AG09309 (cell line): ENCODE measurements at places on chromosomes 4 and X.

GRCh38 chrX:131830400-131831184 is 192.5 kb upstream of the STK26 start:
- peak; percentile 44 for DNase-seq

DNA sequence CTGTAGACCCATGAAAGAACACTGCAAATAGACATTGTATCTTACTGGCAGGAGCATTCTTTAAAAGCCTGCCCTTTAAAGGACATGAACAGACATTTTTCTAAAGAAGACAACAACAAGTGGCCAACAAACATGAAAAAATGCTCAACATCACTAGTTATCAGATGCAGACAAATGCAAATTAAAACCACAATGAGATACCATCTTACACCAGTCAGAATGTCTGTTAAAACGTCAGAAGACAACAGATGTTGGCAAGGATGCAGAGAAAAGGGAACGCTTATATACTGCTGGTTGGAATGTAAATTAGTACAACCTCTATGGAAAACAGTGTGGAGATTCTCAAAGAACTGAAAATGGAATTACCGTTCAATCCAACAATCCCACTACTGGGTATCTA is 77.2 kb downstream of the ATP10D start:
- DNase-seq, result no peak

GRCh38 chr4:86934147-86934770 is 552 bp upstream of the AFF1 start:
- DNase-seq, result no peak

DNA sequence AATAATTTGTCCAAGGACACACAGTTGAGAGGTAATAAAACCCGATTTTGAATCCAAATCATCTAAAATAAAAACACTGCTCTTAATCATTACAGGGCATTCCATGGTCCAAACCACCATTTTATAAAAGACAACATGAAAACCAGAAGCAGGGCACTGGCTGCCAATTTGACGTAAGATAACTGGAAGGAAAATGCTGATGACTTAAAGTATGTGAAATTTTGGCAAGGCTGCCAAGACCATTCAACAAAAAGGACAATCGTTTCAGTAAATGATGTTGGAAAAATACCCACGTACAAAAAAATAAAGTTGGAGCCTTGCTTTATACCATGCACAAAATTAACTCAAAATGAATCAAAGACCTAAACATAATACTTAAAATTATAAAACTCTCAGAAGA is 344.4 kb downstream of the RAPGEF2 start:
- no peak for DNase-seq

DNA sequence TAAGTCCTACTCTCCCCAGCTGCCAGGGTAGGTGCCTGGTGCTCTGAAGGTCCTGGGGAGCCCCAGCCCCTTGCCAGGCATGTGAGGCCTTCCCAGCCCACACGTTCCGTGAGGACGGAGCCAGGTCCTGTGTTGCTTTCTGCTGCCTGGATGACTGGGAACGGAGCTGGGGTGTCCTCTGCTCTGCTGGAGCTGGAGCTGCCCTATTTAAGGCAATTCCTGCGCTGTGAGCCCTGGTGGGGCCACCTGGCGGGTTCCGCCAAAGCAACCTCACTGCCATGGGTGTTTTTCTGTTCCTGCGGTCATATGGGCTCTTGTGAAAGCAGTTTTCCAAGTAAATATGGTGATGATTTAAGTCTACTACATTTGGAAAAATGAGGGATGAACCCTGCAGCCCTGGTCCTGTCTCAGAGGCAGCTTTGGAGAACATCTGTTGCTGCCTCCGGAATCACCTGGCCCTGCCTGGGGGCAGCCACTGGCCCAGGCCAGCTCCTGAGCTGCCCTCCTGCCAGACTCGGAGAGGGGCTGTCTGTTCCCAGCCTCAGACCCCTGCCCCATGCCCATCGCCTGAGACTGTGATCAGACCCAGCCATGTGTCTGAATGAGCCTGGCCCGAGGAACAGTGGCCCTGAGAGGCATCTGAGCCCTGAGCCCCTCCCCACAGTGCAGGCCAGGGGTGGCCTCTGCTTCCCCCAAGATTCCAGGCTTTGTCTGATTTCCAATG is 33.2 kb downstream of the FGFRL1 start:
- DNase-seq, result no peak

- no peak for DNase-seq
Measured at GRCh38 chrX:3550160-3550751, 163.2 kb downstream of the PRKX start.

DNA sequence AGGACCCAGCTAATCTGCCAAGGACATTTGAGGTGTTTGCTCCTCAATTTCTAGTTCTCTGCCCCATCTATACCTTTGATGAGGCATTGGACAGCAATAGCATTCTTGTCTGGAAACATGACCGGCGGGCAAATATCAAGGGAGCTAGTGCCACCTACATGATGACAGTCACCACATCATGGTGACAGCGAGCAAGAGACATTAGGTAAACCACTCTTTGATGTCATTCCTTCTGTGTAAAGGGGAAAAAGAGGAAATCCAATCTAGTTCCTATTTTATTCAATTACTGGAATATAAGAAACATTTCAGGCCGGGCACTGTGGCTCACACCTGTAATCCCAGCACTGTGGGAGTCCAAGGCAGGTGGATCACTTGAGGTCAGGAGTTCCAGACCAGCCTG is 20.7 kb upstream of the IL13RA1 start:
- no peak for DNase-seq

DNA sequence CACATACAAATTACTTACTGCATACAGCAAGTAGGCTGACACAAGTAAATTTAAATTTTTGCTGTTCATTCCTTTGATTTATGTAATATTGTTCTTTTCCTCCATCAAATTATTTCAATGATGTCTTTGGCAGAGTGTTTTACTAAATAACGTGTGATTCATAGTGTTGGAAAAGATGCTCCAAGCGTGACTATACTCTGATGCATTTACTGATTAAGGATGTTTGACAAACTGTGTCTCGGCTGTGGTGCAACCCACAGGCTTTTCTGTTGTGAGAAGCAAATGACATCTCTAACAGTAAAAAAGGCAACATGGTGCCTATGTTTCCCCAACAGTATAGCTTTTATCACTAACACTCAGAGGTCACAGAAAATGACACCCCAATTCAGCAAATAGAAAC is 540.9 kb downstream of the PPP4R3C start:
- DNase-seq, result no peak

DNA sequence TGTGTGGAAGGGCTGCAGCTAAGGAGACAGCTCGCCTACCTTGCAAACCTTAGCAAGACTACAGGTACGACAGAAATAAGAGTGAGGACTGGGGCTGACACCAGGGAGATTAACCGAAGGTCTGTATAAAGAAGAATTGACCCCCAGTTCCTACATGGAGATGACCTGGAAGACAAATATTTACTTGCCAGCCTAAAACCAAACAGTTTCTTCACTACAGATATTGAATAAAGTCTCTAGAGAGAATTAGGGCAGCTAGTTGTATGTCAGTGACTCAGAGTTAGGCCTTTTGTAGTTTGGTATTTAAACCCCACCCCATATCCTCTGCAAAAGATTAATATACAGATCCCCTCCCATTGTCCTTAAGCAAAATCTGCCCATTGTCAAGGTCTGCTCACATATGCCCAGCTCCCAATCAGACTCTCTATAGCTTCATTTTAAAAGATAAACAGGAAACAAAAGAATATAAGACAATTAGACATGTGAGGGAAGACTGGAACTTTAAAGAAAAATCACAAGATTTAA is 28.1 kb upstream of the FRMPD3 start:
- no peak for DNase-seq

GRCh38 chrX:9133426-9133825 is 99.5 kb upstream of the FAM9B start:
- no peak for DNase-seq

- no peak for DNase-seq
Measured at GRCh38 chr4:38774181-38774955, 8.4 kb downstream of the TLR10 start.

DNA sequence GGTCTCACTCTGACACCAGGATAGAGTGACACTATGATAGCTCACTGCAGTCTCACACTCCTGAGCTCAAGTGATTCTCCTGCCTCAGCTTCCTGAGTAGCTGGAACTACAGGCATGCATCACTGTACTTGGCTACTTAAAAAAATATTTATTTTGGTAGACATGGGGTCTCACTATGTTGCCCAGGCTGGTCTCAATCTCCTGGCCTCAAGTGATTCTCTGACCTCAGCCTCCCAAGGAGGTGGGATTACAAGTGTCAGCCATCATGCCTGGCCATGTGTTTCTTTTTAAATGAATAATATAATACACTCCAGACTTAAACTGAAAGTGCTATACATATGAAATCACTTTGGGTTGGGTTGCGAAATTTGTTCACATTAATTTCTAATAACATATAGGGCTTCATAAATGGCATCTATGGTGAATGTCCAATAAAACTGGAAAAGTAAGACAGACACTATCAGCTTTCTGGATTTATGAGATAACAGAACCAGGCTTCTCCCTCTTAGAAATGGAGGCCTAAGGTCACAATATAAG is 48.0 kb downstream of the SEC24D start:
- no peak for DNase-seq

DNA sequence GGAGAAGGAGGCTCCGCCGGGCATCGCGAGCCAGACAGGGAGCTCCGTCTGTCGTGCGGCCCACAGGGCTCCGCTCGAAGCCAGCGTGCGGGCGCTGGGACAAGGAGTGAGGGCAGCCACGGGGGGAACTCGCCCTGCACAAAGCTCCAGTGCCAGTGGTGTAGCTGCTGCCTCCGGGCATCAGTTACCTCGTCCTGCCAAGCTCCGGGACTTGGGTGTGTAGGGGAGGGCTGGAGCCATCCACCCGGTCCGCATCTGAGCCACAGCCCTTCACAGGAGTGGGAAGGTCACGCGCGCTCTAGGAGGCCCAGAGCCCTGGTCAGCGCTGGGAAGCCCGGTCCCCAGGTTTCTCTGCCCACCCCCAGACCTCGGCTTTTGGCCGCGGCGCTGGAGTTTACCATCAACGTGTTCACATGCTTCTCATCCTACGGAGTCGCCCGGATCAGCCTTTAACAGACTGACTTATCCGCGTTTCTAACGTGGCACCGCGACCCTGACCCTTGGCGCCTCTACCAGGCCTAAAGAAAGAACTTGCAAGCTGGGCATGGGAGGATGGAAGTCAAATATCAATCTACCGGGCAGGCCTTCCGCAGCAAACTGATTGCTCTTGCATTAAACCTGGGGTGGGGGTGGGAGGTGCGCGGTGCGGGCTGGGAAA is 8.4 kb upstream of the PRDM8 start:
- no peak for DNase-seq

DNA sequence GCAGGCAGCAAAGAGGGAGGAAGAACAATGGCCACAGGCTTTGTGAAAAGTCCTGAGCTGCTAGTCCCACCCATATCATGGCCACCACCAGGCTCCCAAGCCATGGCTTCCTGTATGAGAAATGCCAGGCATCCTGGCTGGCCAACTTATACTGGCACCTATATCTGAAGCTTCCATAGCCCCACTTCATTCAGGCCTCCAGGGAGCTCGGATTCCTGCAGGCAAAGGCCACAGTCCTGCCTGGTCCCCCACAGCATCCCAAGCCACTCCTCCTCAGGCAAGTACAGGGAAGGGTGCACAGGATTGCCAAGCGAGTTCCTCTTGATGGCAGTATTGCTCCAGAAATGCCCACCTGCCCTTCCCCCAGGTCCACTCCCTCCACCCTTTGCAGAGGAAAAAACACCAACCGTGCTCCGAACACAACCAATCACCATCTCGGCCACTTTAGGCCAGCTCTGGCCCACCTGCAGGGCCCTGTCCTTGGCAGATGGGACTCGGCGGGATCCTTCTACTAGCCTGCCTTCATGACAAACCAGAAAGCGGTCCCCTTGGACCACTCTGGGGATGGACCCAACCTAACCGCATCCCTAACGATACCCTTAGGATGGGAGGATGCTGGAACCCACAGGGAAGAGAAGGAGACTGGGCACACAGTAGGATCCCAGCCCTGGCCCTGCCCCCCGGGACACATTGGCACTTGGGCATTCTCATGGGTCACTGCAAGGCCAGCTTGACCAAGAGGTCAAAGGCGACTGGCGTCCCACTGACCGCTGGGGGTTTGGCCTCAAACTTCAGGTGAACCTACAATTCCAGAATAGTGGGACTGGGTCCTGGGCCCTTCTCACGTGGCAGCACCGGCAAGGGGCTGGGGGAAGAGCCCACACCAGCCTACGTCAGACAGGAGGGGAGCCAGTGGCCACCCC is 220.4 kb upstream of the AGTR2 start:
- no peak for DNase-seq

- no peak for DNase-seq
Measured at GRCh38 chrX:20252381-20253231, 14.1 kb downstream of the RPS6KA3 start.

DNA sequence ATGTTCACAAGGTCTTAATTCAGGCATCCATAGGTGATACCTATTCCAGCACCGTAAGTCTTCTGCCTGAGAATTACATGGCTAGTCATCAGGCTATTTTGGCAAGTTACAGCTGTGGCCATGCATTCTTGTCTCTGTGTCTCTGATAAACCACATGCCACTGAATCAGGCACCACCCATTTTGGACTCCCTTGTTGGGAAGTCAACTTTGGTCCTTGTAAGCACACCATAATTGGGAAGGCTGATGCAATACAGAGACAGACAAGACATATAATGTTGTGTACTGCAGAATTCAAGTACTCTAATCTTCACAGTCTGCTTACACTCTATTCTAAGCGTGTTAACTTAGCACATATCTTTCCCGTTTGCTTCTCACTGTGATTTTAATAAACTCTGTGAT is 483.7 kb upstream of the FTHL17 start:
- no peak for DNase-seq

- DNase-seq, result no peak
Measured at GRCh38 chr4:19187691-19188090, 1064.0 kb upstream of the SLIT2 start.

DNA sequence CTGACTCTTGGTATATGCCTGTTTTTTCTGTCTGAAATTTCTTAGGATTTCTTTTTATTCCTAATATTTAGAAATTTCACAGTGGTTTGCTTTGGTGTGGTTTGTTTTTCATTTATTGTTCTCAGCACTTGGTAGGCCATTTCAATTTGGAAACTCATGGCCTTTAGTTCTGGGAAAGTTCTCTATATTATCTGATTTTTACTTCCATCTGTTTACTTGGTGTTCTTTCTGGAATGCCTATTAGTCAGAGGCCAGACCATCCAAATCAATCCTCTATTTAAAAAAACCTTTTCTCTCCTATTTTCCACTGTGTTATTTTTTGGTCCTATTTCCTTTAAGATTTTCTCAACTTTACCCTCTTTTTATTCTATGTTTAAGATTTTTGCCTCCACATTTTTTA is 188.1 kb upstream of the SFRP2 start:
- DNase-seq, result no peak

GRCh38 chrX:154739952-154740465 is 10.9 kb downstream of the GAB3 start:
- DNase-seq, result no peak

DNA sequence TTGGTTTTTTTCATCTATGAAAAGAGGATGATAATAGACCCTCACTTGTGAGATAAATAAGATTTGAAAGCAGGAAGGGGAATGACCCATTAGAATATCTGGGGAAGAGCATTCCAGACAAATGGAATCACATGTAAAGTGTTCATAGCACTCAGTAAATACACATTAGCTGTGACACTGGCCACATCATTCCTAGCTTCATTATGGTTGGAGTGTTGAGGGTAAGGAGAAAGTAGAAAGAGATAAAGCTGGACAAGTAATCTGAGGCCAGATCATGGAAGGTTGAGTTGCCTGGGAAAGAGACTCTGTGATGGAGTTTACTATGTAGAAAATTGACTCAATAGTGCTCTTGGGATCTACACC is 6.9 kb upstream of the PGRMC1 start:
- no peak for DNase-seq

- DNase-seq, result no peak
Measured at GRCh38 chr4:52259978-52260377, 208.9 kb downstream of the SPATA18 start.

- DNase-seq, result no peak
Measured at GRCh38 chrX:152600853-152601633, 36.7 kb upstream of the GABRQ start.
